ENCODE measurements at places on chromosomes 3 and 15.

DNA sequence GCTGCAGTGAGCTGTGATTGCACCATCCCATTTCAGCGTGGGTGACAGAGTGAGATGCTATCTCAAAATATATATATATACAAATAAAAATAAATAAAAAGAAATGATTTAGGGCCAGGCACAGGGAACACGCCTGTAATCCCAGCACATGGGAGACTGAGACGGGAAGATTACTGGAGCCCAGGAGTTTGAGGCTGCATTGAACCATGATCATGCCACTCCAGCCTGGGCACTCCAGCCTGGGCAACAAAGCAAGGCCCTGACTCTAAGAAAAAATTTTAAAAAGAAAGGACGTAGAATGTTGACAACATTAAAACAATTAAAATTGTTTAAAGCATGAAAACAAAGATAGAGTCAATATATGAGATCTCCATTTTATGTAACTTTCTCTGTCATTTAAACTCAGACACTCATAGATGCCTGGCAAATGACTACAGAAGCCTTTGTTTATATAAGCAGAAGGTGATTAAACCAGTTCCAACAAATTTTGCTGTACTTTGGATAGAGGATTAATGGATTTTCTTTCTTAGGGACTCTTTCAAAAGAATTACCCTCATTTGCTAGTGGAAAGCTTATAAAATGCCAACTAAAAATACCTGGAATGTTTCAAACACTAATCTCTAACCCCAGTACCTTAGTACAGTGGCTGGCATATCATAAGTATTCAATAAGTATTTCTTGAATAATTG is 10.7 kb upstream of the TRPM7 start:
- DNase-seq: no peak

DNA sequence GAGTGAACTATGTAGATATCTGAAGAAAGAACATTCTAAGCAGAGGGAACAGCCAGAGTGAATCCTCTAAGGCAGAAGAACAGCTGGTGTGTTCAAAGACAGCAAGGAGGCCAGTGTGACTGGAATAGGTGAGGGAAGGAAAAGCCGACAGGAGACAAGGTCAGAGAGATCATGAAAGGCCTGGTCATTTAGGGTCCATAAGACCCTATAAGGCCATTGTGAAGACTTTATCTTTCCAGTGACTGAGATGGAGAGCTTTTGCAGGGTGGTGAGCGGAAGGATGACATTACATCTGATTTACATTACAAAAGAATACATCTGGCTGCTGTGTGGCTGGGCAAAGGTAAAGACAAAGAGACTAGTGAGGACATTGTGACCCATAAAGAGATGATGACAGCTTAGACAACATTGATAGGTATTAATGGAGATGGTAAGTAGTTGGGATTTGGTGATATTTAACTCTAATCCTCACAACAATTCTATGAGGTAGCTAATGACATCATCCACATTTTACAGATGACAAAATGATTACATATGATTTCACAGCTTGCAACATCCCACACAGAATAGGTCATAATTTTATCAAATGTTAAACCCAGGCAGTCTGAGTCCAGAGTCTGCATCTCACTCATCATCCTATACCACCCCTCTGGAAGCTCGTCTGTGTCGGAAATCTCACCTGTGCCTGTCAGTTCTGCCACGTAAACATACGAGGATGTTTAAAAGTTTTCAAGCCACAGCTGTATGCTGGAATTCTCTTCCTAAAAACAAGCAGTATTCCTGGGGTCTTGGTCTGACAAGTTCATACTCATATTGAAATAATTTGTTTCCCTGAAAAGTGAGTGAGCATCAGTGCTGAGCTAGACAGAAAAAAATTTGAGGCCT is 70.2 kb upstream of the PIK3R4 start:
- no peak for DNase-seq

- no peak for DNase-seq
Measured at GRCh38 chr15:39953521-39953920, 19.6 kb downstream of the EIF2AK4 start.

DNA sequence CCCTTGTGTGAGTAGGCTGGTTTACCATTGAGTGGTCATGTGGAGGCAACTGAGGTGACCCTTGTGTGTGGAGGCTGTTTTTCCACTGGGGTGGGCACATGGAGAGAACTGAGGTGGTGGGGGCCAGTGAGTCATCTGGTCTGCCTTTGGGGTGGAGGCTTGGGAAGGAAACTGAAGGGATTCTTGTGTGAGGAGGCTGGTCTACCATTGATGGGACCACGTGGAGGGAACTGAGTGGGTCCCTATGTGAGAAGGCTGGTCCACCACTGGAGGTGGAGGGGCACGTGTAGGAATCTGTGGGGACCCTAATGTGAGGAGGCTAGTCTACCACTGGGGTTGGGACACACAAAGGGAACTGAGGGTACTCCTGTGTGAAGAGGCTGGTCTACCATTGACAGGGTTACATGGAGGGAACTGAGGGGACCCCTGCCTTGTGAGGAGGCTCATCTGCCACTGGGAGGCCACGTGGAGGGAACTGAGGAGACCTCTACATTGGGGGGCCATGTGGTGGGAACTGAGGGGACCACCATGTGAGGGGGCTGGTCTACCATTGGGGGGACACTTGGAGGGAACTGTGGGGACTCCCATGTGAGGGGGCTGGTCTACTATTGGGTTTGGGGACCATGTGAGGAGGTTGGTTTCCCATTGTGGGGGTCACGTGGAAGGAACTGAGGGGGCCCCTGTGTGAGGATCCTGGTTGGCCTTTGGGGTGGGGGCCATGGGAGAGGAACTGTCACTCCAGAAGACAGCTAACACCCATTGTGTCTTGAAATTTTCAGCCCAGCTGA is 164.5 kb downstream of the WNT7A start:
- DNase-seq: no peak

- DNase-seq: no peak
Measured at GRCh38 chr3:32564195-32564594, 6.5 kb downstream of the DYNC1LI1 start.

GRCh38 chr3:72006631-72007556 is 221.9 kb upstream of the PROK2 start:
- no peak for DNase-seq

- no peak for DNase-seq
Measured at GRCh38 chr3:24981309-24981708, 446.8 kb upstream of the RARB start.

- no peak for DNase-seq
Measured at GRCh38 chr3:108391917-108392593, 95.7 kb downstream of the HHLA2 start.

GRCh38 chr3:177483182-177483967 is 286.1 kb upstream of the TBL1XR1 start:
- DNase-seq: no peak

Data from stimulated activated CD8-positive, alpha-beta memory T cell treated with anti-CD3 and anti-CD28 coated beads, Interleukin-7, amount 100 ng/mL, for 1 hour (primary cell).